Cardiac ventricle fibroblast (primary cell): ENCODE measurements at places on chromosomes 1 and 21. TPM values are rescaled to one million over a fixed set of nuclear protein-coding genes. Genes with fewer than 3 reads are reported as not detected.

Gene FGR
- not detected in 2 replicates for total RNA-seq

Gene ARHGEF10L
- total RNA-seq: 12.1 and 14.0 TPM in 2 replicates

Gene CYP4Z1
- total RNA-seq: 0.10 TPM in 1 of 2 replicates, not detected in the other

Gene NBPF6
- total RNA-seq: not detected in 2 replicates

Gene GUCA2A
- not detected in 2 replicates for total RNA-seq

Gene ORC1
- total RNA-seq: 0.34 and 0.50 TPM in 2 replicates

Gene BCL10
- total RNA-seq: 15.7 and 15.9 TPM in 2 replicates

Gene TSPAN2
- 0.56 and 1.0 TPM in 2 replicates for total RNA-seq

Gene PCP4L1
- total RNA-seq: not detected in 2 replicates

Gene TACSTD2
- total RNA-seq: not detected in 2 replicates

Gene AMY1B
- not detected in 2 replicates for total RNA-seq

Gene FAM177B
- not detected in 2 replicates for total RNA-seq

Gene SPRR1A
- total RNA-seq: not detected in 2 replicates

Gene ASCL5
- 0.34 TPM in 1 of 2 replicates, not detected in the other for total RNA-seq

Gene COL16A1
- 92.6 and 160 TPM in 2 replicates for total RNA-seq

Gene TSPAN1
- 0.29 TPM in 1 of 2 replicates, not detected in the other for total RNA-seq

Gene LAPTM5
- 1.2 and 1.3 TPM in 2 replicates for total RNA-seq

Gene C1orf167
- 0.24 TPM in 1 of 2 replicates, not detected in the other for total RNA-seq

Gene SH2D1B
- total RNA-seq: not detected in 2 replicates
